ENCODE measurements at places on chromosomes 3 and 15. TPM values are rescaled to one million over a fixed set of nuclear protein-coding genes. Genes with fewer than 3 reads are reported as not detected.

DNA sequence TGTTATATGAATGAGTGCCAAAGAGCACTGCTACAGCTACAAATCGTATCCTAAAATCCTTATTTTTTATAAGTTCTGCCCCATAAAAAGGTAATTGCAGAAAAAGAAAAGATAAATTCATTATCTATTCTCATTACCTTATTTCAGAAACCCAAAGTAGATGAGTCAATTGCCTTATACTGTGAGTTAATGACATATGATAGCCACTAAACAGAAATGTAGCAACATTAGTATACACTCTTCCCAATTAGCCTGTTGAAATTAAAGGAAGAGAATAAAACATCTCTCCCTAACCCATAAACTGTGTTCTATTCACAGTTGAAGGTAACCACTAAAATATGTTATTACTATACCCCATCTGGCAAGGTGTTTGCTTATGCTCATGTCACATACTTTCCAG, 11.0 kb downstream of the TBL1XR1 start:
- ATAC-seq = no peak

GRCh38 chr3:64796607-64797399, 109.0 kb upstream of the ADAMTS9 start:
- no peak for ATAC-seq

Gene SEC11A
- 65.4 TPM for total RNA-seq

Gene CCDC39
- total RNA-seq = not detected

GRCh38 chr3:39101022-39101689, 6.3 kb downstream of the GORASP1 start:
- peak; percentile 48 for ATAC-seq

DNA sequence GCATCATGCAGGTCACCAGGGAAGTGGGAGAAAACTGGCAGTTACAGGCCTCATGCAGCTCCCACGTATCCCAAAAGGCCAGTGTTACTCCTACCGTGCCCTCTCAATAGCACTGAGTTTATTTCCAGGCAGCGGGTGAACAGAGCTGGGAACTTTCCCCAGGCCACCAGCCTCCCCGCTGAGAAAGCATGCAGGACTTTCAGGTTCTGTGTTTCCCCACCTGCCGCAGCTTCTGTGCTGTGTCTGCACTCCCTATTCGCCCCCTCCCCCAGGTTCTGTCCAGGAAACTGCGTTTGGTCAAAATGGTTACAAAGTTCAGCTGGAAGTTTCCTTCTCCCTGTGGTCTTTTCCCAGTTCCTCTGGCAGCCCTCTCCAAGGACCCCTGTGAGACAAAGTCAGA, 21.4 kb downstream of the NEK11 start:
- no peak for ATAC-seq

DNA sequence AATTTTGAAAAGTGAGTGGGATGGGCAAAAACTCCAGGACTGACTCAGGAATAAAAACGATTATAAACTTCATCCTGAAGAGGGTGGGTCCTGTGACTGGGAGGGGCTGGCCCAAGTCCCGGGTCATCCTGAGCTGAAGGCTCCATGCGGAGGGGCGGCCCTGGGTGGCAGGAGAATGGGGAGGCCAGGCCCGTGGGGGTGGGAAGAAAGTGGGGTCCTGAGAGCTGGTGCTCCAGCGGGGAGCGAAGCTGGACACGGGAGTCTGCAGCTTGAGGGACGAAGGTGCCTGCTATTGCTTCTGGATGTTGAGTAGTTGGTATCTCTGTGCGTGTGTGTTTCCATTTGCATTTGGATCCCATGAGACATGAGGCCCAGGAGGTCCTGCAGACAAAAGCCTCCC, 4.7 kb upstream of the OCA2 start:
- no peak for ATAC-seq

Gene HTR3E
- total RNA-seq = not detected

DNA sequence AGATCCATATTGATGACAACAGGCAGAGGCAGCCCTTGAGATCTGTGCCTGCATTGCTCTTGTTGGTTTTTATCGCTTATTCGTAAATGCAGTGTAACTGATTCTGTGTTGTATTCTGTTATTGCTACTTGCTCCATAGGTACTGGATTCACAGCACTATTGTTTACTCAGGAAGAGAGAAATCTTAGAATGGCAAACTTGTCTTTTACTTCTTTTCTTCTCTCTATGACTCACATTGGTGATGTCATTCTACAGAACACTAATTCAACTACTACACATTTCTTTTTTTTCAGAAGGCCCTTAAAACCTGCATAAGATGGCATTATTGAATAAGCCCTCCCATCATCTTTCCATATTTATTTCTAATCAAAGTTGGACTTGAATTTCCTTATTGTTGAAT, 201.0 kb upstream of the GBE1 start:
- no peak for ATAC-seq

- ATAC-seq = peak; percentile 51
Measured at GRCh38 chr15:63048776-63049665, 6.5 kb downstream of the TPM1 start.

DNA sequence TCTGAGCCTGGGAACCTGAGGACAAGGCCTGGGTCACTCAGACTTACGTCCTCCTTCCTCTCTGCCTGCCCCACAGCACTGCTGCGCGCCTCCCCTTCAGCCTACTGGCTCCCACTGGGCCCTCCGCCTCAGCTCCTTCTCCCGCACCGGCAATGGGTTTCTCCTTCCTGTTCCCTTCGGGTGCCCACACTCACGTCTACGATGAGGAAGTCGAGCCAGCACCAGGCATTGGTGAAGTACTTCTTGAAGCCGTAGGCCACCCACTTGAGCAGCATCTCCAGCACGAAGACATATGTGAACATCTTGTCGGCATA, 70.0 kb downstream of the EXOG start:
- ATAC-seq = no peak

Gene ENTPD3
- total RNA-seq = 9.2 TPM

Gene KLHL6
- total RNA-seq = 0.76 TPM

Gene ATP13A5
- total RNA-seq = 0.12 TPM

Gene SNX4
- total RNA-seq = 20.3 TPM

- ATAC-seq = no peak
Measured at GRCh38 chr3:195170496-195170895, 100.5 kb downstream of the XXYLT1 start.

Gene CASR
- not detected for total RNA-seq

Gene SLMAP
- 57.1 TPM for total RNA-seq

Gene ADAMTSL3
- 1.4 TPM for total RNA-seq

DNA sequence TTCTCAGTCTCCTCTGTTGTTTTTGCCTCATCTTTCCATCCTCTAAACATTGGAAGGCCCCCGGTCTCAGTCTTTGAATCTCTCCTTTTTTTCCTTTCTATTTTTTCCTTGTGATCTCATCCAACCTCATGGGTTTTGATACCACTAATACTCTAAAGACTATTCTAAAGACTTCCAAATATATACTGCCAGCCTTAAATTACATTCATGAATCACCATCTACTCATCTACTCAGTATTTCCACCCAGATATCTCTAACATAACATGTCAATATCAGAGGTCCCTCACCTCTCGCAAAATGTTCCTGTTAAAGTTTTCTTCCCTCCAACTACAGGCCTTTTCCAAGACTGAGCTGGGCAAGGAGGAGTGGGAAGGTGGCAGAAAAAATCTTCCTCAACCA, 282.5 kb upstream of the TTC14 start:
- no peak for ATAC-seq

Gene EDC3
- 21.3 TPM for total RNA-seq

DNA sequence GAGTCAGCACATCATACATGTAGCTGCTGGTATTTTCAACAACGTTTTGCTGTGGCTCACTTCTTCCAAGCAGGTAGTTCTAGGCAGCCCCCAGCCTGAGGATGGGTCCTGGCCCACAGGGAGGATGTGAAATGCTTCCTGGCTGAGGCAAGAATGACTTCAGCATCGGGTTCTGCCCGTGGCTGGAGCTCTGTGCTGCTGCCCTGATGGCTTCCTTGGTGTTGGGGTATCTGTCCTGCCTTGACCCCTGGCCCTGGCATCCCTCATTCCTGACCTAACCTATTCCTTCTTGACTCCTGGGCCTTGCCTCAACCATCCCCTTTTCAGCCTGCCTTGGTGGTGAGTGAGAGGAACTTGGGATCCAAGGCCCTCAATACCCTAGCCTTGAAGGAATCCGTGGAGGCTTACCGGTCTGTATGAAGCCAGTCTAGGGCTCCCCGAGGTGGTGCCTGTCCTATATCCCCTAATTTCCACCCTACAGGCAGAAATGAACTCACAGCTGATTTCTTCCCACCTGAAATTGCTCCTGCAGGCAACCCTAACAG, 300.6 kb downstream of the TLE3 start:
- ATAC-seq = no peak

- ATAC-seq = no peak
Measured at GRCh38 chr3:195563317-195563716, 20.2 kb upstream of the PPP1R2 start.

DNA sequence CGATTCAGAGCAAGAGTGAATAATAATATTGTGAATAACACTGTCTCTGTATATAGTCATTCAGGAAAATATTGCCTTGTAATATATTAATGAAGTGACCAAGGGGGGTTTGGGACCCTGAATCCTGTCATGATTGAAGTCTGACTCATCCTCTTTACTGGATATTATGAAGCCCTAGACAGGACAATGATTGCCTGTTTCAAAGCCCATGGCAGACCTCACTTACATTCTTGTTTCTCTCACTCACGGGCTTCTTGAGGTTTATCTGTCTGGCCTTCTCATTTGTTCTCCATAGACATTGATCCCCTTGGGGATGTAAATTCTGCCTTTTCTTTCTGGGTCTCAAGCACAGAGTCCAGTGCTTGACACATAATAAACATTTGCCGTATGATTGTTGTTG, 449.3 kb upstream of the THRB start:
- no peak for ATAC-seq

Gene WDR76
- total RNA-seq = 10.4 TPM

Gene FAM3D
- total RNA-seq = 134 TPM

DNA sequence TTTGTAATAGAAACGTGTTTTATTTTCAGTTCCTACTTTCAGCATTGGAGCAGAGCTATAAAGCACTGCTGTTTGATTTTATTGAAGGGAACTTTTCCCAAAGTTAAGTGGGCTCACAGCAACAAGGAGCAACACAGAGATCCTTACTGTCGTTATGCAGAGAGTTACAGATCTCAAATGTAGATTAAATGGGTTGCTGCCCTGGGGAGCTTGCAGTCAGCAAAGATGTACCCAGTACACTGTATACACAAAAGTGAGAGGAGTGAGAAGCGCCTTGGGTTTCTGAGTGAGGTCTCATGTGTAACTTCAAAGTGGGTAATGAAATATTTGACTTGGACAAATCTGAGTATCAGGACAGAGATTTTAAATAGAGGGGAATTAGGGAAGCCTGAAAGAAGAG, 47.7 kb downstream of the MED12L start:
- no peak for ATAC-seq

GRCh38 chr3:66115858-66116654, 77.3 kb upstream of the MAGI1 start:
- peak; percentile 58 for ATAC-seq

GRCh38 chr3:189363590-189364255, 192.0 kb downstream of the TPRG1 start:
- ATAC-seq = no peak

GRCh38 chr3:23182996-23183513, 20.1 kb upstream of the UBE2E2 start:
- no peak for ATAC-seq

GRCh38 chr15:64333986-64334929, 21.7 kb downstream of the CSNK1G1 start:
- ATAC-seq = peak; percentile 75

- ATAC-seq = peak; percentile 74
Measured at GRCh38 chr3:32018757-32019564, 37.4 kb downstream of the ZNF860 start.

Gene FOXB1
- total RNA-seq = not detected

DNA sequence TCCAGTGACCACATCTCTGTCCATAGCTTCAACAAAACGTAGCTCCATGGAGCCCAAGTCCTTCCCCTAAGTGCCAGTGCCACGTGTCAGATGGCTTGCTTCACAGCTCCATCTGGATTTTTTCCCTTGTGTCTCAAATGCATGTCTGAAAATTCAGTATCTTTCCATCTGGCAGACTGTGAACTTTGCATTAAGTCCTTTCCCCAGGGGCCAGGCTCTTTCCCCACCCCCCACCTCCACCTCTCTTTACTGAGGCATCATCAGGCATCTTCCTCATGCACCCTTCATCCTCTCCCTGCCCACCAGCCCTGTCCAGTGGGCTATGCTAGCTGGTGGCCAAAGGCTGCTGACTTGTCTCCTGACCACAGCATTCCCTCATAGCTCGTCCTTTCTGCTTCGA, 53.7 kb downstream of the PDIA5 start:
- no peak for ATAC-seq

- peak; percentile 53 for ATAC-seq
Measured at GRCh38 chr3:137165117-137165806, 207.5 kb downstream of the IL20RB start.

GRCh38 chr3:182879031-182879611, 85.8 kb downstream of the ATP11B start:
- ATAC-seq = no peak

GRCh38 chr15:80010131-80010673, 39.2 kb upstream of the BCL2A1 start:
- peak; percentile 28 for ATAC-seq

Gene ZNF501
- 1.1 TPM for total RNA-seq

Gene SLC6A20
- 0.16 TPM for total RNA-seq

DNA sequence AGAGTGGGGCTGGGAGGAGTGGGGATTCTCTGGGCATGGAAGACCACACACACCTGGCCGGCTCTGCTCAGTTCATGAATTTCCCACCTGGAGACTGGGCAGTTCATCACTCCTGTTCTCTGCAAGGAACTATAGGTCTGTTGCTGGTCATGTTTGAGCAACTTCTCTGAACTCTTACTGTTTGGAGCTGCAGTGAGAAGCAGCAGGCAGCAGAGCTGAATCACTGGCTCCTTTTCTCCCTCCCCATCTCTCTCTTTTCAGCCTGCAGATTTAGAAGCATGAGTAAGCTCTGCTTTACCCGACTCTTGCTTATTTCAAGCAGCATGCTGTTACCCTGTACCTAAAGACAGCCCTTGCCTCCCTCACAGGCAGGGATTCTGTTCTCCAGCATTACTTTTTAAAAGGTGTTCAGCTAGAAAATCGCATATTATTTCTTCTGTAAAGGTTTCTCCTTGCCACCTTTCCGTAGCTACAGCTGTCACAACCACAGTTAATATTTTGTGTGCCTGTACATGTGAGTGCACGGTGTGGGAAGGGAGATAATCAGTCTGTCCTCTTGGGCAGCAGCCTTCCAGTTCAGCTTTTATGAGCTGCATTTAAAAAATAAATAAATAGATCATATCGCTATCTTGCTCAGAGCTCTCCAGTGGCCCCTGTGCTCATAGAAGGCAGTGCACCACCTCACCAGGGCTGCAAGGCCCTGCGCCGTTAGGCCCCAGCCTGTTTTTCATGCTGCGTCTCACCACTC, 131.6 kb downstream of the CHCHD6 start:
- ATAC-seq = no peak

DNA sequence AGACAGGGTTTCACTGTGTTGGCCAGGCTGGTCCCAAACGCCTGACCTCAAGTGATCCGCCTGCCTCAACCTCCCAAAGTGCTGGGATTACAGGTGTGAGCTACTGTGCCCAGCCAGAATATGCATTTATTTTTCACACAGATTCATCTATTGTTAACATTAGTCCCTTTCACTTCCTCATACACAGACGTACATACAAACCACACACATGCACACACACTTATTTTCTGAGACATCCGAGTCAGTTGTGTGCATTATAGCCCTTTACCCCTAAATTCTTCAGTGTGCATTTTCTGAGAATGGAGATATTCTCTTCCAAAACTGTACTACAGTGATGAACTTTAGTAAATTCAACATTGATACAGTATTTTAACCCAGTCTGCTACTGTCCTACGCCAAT, 15.0 kb upstream of the MEX3B start:
- ATAC-seq = no peak

Gene TEX9
- 9.2 TPM for total RNA-seq

- ATAC-seq = no peak
Measured at GRCh38 chr3:29415482-29416223, 134.8 kb downstream of the RBMS3 start.

Gene SPINK8
- 1.6 TPM for total RNA-seq

All from esophagus mucosa (tissue), 1 donor.